Memory B cell (primary cell): ENCODE measurements at places on chromosomes 13 and 19.

- no peak overlapping the region for H3K27ac ChIP-seq
- H3K27me3 ChIP-seq = peaks cover 11% of the 10 kb centered on the region
- no peaks in the 10 kb centered on the region for H3K4me1 ChIP-seq
- no peaks in the 10 kb centered on the region for H3K36me3 ChIP-seq
- DNase-seq = no peak
Measured at GRCh38 chr13:44814161-44814560, 175.1 kb downstream of the NUFIP1 start.

GRCh38 chr19:7874076-7874896, at the start of gene PRR36:
Gene PRR36 (minus strand): TSS chr19:7874390. CDS start chr19:7873689, 701 bp downstream.
- no peak within 1 kb of the TSS for H3K27ac ChIP-seq
- H3K4me1 ChIP-seq = peaks cover 23% of the 10 kb centered on the region
- H3K27me3 ChIP-seq = peaks cover 26% of the 10 kb centered on the region
- H3K36me3 ChIP-seq = peaks cover 5% of the 10 kb centered on the region
- peak within 1 kb of the TSS; percentile 39 for H3K4me3 ChIP-seq

- no peak for DNase-seq
- peaks cover 23% of the 10 kb centered on the region for H3K4me1 ChIP-seq
- no peak overlapping the region for H3K27ac ChIP-seq
- H3K4me3 ChIP-seq = peak overlapping the region; percentile 65
- H3K27me3 ChIP-seq = no peaks in the 10 kb centered on the region
- peaks cover 59% of the 10 kb centered on the region for H3K36me3 ChIP-seq
Measured at GRCh38 chr13:48317511-48318376, 14.2 kb downstream of the RB1 start.

DNA sequence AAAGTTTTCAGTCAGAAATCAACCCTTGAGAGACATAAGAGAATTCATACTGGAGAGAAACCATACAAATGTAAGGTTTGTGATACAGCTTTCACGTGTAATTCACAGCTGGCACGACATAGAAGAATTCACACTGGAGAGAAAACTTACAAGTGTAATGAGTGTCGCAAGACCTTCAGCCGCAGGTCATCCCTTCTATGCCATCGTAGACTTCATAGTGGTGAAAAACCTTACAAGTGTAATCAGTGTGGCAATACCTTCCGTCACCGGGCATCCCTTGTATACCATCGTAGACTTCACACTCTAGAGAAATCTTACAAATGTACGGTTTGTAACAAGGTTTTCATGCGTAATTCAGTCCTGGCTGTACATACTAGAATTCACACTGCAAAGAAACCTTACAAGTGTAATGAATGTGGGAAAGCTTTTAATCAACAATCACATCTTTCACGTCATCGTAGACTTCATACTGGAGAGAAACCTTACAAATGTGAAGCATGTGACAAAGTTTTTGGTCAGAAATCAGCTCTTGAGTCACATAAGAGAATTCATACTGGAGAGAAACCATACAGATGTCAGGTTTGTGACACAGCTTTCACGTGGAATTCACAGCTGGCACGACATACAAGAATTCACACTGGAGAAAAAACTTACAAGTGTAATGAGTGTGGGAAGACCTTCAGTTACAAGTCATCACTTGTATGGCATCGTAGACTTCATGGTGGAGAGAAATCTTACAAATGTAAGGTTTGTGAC, 15.7 kb upstream of the ZNF701 start:
- H3K4me1 ChIP-seq = no peaks in the 10 kb centered on the region
- no peak for DNase-seq
- no peak overlapping the region for H3K4me3 ChIP-seq

GRCh38 chr13:94902722-94903407, 190.5 kb upstream of the SOX21 start:
- no peak for DNase-seq
- no peak overlapping the region for H3K4me3 ChIP-seq
- no peaks in the 10 kb centered on the region for H3K36me3 ChIP-seq
- no peaks in the 10 kb centered on the region for H3K27me3 ChIP-seq

GRCh38 chr19:30596268-30596667, 224.1 kb downstream of the ZNF536 start:
- H3K27me3 ChIP-seq = no peaks in the 10 kb centered on the region
- peaks cover 1% of the 10 kb centered on the region for H3K36me3 ChIP-seq
- H3K4me3 ChIP-seq = no peak overlapping the region
- H3K4me1 ChIP-seq = no peaks in the 10 kb centered on the region

DNA sequence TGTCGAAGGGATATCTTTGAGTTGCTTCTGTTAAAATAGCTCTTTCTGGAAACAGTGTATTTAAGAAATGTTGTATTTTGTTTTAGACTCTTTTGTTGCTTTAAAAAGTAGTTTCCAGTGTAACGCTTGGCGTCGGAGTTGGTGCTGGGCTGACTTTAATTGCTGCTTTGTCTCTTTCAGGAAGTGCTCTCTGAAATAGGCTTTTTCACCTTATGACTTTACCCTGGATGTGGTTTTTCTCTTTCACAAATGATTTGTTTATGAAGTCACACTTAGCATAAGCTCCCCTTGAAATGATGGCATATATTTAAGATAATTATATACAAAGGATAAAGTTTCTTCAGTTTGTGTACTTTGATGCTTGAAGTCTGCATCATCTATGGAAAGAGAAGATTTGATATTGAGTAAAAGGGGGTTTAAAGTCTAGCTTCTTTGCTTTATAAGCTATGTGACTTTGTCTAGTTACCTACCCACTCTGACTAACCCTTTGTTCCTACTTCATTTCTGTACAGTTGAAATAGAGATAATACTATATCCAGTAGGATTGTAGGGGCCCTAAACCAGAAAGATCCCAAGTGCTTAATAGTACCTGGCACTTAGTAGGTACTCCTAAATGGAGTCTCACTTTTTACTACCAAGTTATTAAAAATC, at the start of gene GPR18:
Gene GPR18 (minus strand): TSS at position 170 of the 651 bp plus-strand sequence. CDS start 2,507 bp downstream, outside the sequence.
- H3K27me3 ChIP-seq = no peaks in the 10 kb centered on the region
- H3K27ac ChIP-seq = peak within 1 kb of the TSS; percentile 89
- H3K36me3 ChIP-seq = peaks cover 29% of the 10 kb centered on the region
- peaks cover 43% of the 10 kb centered on the region for H3K4me1 ChIP-seq

- H3K36me3 ChIP-seq = no peaks in the 10 kb centered on the region
- peaks cover 10% of the 10 kb centered on the region for H3K27me3 ChIP-seq
- no peak overlapping the region for H3K27ac ChIP-seq
- peaks cover 5% of the 10 kb centered on the region for H3K4me1 ChIP-seq
Measured at GRCh38 chr13:112624602-112625430, 36.9 kb upstream of the TUBGCP3 start.

DNA sequence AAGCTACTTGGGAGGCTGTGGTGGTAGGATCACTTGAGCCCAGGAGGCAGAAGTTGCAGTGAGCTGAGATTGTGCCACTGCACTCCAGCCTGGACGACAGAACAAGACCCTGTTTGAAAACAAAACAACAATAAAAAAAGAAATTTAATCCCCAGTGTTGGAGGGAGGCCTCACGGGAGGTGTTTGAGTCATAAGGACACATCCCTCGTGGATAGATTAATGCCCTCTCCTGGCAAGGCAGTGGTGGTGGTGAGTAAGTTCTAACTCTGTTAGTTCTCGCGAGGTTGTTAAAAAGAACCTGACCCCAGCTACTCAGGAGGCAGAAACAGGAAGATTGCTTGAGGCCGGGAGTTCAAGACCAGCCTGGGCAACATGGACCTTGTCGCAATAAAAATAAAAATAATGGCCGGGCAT, 27.6 kb upstream of the SIN3B start:
- H3K4me1 ChIP-seq = peaks cover 4% of the 10 kb centered on the region
- DNase-seq = no peak
- H3K36me3 ChIP-seq = peaks cover 5% of the 10 kb centered on the region
- H3K4me3 ChIP-seq = no peak overlapping the region
- no peak overlapping the region for H3K27ac ChIP-seq
- H3K27me3 ChIP-seq = no peaks in the 10 kb centered on the region

DNA sequence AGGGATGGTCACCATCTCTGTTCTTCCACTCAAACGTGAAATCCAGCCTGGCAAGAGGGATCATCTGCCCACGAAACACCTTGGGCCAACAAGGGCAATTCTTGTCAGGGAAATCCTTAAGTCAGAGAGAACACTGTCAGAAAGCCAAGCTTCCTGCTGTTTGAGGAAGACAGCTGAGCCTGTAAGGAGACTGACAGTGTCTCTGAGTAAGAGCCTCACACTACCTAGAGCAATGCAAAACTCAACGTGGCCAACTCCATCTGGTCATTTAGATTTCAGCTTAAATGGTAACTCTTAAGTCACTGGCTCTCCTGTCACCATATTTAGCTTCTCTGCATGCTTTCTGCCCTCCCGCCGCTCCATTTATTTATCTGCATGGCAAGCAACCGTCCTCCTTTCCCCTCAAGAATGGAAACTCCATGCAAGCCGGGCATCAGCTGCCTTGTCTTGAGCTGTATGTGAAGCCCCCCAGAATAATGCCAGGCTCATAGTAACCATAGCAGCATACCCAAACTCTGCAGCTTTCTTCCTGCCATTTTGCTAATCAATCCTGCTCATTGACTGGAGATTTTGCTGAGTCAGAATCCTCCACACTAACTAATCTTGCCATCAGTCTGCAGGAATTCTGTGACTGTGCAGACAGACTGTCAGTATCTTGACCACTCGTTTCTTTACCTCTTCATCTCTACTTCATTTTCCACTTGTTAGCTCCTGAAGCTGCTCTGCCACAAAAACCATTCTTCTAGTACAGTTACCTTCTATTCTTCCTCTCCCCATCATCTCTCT, 159.8 kb downstream of the IRS2 start:
- H3K27me3 ChIP-seq = peaks cover 1% of the 10 kb centered on the region
- DNase-seq = no peak
- peaks cover 2% of the 10 kb centered on the region for H3K4me1 ChIP-seq
- no peak overlapping the region for H3K4me3 ChIP-seq
- H3K27ac ChIP-seq = no peak overlapping the region

DNA sequence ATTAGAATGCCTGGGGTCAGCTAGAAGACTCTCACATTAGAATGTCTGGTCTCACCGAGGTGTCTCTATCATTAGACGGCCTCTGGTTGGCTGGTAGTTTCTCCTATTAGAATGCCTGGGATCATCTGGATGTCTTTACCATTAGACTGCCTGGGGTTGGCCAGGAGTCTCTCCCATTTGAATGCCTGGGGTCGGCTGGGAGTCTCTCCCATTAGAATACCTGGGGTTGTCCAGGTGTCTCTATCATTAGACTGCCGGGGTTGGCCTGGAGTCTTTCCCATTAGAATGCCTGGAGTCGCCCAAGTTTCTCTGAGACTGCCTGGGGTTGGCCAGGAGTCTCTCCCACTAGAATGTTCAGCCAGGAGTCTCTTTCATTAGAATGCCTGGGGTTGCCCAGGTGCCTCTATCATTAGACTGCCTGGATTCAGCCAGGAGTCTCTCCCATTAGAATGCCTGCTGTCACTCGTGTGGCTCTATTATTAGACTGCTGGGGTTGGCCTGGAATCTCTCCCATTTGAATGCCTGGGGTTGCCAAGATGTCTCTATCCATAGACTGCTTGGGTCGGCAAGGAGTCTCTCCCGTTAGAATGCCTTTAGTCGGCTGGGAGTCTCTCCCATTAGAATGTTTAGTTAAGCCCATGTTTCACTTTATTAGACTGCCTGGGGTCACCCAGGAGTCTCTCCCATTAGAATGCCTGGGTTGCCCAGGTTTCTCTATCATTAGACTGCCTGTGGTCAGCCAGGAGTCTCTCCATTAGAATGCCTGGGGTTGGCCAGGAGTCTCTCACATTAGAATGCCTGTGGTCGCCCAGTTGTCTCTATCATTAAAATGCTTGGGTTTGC, 1467.8 kb downstream of the UQCRFS1 start:
- no peak overlapping the region for H3K4me3 ChIP-seq
- DNase-seq = no peak
- no peak overlapping the region for H3K27ac ChIP-seq
- no peaks in the 10 kb centered on the region for H3K27me3 ChIP-seq
- H3K4me1 ChIP-seq = peaks cover 4% of the 10 kb centered on the region

DNA sequence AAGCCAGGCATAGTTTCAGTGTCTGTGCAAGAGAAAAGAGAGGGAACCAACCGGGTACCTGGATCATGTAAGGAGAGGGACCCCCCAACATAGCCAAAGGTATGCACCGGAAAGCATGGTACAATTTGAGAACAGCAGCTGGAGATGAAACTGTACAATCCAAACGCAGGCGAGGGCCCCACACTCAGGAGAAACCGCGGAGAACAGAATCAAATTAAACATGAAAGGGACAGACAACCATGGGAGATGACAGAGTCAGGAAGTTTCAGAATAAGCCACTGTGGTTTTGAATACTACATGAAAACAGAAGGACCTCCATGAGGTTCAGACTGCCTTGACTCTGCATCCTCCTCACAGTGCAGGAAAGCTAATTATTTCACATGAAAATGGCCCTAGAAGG, 62.9 kb upstream of the SPATA13 start:
- DNase-seq = no peak
- no peak overlapping the region for H3K27ac ChIP-seq
- peaks cover 2% of the 10 kb centered on the region for H3K27me3 ChIP-seq

DNA sequence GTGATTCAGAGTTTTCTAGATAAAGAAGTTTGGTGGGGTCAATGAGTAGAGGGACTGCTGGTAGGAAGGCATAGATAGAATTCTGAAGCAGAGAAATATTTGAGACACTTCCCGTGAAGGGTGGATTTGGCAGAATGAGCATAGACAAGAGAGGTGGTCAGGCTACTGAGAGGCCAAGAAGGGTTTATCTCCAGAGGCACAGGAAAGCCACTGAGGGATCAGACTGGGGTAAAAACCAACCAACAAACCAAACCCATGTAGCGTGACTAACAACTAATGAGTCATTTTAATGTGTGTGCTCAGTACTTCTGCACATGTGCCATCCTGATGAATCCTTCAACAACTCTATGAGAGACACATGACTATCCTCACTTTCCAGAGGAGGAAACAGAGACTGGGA, 60.0 kb upstream of the SERP2 start:
- H3K27me3 ChIP-seq = peaks cover 8% of the 10 kb centered on the region
- H3K36me3 ChIP-seq = no peaks in the 10 kb centered on the region
- H3K27ac ChIP-seq = no peak overlapping the region
- no peak overlapping the region for H3K4me3 ChIP-seq
- no peak for DNase-seq
- no peaks in the 10 kb centered on the region for H3K4me1 ChIP-seq

DNA sequence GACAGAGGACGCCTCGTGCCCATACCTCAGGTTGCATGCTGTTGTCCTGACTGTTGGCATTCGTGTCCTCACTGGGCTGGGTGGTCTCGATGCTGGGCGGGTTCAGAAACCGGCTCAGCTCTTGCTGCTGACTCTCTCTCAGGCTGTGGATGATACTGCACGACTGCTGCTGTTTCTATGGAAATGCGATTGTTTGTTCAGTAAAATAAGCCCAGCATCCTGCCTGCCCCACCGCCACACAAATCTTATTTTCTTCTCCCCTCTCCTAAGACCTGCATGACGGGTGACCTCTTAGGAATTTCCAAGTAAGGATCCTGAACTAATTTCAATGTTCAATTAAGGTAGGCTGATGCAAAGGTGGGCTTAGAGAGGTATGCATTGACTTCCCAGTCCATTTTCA, 356.5 kb downstream of the NALCN start:
- no peak overlapping the region for H3K27ac ChIP-seq
- H3K4me1 ChIP-seq = no peaks in the 10 kb centered on the region
- no peak overlapping the region for H3K4me3 ChIP-seq
- no peak for DNase-seq

GRCh38 chr13:45584816-45585215, 30.7 kb downstream of the ERICH6B start:
- H3K27ac ChIP-seq = no peak overlapping the region
- H3K4me1 ChIP-seq = no peaks in the 10 kb centered on the region
- no peak for DNase-seq

- H3K27ac ChIP-seq = no peak overlapping the region
- H3K4me3 ChIP-seq = no peak overlapping the region
- peaks cover 20% of the 10 kb centered on the region for H3K27me3 ChIP-seq
- H3K36me3 ChIP-seq = no peaks in the 10 kb centered on the region
- DNase-seq = no peak
Measured at GRCh38 chr13:45564133-45564776, 51.3 kb downstream of the ERICH6B start.
